Progenitor cell of endocrine pancreas (in vitro differentiated cells): ENCODE measurements at places on chromosomes 1 and 21. TPM values are rescaled to one million over a fixed set of nuclear protein-coding genes. Genes with fewer than 3 reads are reported as not detected.

The TDRD10 gene
- not detected in 2 replicates for total RNA-seq

The RPRD2 gene
- 38.5 and 42.6 TPM in 2 replicates for total RNA-seq

DNA sequence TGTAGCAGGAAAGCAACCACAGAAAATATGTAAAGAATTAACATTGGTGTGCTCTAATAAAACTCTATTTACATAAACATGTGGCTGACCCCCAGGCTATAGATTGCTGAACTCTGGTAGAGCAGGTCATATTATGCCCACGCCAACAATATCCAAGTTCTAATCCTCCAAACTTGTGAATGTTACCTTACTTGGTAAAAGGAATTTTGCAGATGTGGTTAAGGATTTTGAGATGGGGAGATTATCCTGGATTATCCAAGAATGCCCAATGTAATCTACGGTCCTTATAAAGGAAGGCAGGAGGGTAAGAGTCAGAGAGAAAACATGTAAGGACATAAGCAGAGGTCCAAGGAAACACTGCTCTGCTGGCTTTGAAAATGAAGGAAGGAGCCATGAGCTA is 201.0 kb downstream of the USH2A start:
- H3K36me3 ChIP-seq: peaks cover 3% of the 10 kb centered on the region
- peaks cover 22% of the 10 kb centered on the region for H3K4me1 ChIP-seq
- H3K4me3 ChIP-seq: no peak overlapping the region

- no peak overlapping the region for H3K4me3 ChIP-seq
- peaks cover 9% of the 10 kb centered on the region for H3K4me1 ChIP-seq
- no peak for DNase-seq
- H3K27me3 ChIP-seq: peaks cover 53% of the 10 kb centered on the region
These were observed 21.2 kb upstream of the ADAM30 start for GRCh38 chr1:119917304-119918055.

- H3K27ac ChIP-seq: no peak overlapping the region
- no peaks in the 10 kb centered on the region for H3K27me3 ChIP-seq
- H3K36me3 ChIP-seq: no peaks in the 10 kb centered on the region
- no peak for DNase-seq
- no peak overlapping the region for H3K4me3 ChIP-seq
These were observed 4.0 kb upstream of the ZBTB40 start for GRCh38 chr1:22447621-22448111.
